ENCODE measurements at places on chromosomes 7 and 10. TPM values are rescaled to one million over a fixed set of nuclear protein-coding genes. Genes with fewer than 3 reads are reported as not detected.

DNA sequence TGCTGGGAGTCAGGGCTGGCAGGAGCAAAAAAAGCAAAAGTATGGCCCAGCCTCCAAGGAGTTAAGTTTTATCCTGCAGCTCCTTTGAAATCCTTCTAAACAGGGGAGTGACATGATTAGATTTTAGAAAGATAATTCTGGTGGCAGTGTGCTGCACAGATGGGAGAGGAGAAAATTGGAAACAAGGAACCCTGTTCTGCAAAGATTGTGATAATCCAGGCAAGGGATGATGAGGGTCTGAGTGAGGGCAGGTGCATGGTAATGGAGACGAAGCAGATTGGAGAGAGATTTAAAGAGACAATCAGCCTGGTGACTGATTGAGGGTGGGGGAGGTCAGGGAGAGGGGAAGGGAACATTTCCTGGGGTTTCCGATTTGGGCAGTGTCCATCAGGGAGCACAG, 444.7 kb upstream of the PODXL start:
- no peak for DNase-seq
- no peak overlapping the region for H3K4me3 ChIP-seq

- no peak for DNase-seq
- H3K4me3 ChIP-seq = no peak overlapping the region
- peaks cover 5% of the 10 kb centered on the region for H3K36me3 ChIP-seq
- no peaks in the 10 kb centered on the region for H3K4me1 ChIP-seq
- no peak overlapping the region for H3K27ac ChIP-seq
Measured at GRCh38 chr7:2258661-2259365, 16.8 kb downstream of the NUDT1 start.

Gene NUDT13
- 1.8 TPM for total RNA-seq

DNA sequence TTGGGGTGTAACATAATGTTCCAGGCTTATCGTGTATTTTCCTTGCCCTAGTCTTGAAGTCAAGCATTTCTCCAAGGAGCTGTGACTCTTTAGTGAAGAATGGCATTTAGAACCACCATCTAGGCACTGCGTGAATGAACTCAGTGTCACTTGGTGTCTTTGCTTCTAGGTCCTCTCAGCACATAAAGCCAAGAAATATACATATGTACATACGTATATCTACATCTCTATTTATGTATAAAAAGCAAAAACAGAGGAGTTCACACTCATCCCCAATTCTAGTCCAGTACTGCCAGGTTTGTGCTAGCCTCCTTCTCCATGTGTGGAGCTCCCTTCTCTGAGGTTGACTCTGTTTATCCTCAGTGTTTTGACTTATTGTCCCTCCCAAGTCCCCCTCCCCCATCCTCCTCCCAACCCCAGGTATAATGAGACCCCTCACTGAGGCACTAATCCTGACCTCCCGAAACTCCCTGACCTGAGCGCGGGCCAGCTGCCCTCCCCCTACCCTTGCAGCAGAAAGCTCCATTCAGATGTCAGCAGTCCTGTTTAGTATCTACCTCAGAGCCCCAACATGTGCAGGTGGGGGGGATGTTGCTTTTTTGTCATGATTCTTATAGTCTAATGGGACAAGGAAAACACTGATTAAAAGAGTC, 61.5 kb downstream of the GDI2 start:
- DNase-seq = no peak
- H3K27ac ChIP-seq = no peak overlapping the region
- peaks cover 47% of the 10 kb centered on the region for H3K36me3 ChIP-seq

GRCh38 chr7:92644406-92645113, 54.4 kb upstream of the FAM133B start:
- peaks cover 47% of the 10 kb centered on the region for H3K4me1 ChIP-seq
- no peaks in the 10 kb centered on the region for H3K27me3 ChIP-seq
- H3K27ac ChIP-seq = no peak overlapping the region
- DNase-seq = no peak

DNA sequence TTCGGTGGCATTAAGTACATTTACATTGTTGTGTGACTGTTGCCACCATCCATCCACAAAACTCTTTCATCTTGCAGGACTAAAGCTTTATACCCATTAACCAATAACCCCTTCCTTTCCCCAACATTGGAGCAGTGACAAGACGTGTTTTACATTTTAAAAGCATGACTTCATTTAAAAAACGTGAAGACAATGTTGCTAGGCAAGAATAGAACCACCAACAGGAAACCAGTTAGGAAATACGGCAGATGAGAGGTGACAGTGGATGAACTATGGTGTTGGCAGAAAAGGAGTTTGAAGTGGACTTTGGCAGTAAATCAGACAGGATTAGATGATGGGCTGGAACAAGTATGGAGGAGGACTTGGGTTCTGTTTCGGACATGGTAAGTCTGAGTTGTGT, 17.0 kb downstream of the TMEM236 start:
- H3K27ac ChIP-seq = no peak overlapping the region
- no peak overlapping the region for H3K4me3 ChIP-seq
- no peaks in the 10 kb centered on the region for H3K27me3 ChIP-seq
- H3K4me1 ChIP-seq = no peaks in the 10 kb centered on the region
- DNase-seq = no peak
- H3K36me3 ChIP-seq = no peaks in the 10 kb centered on the region

GRCh38 chr10:73060738-73061635, 35.7 kb downstream of the P4HA1 start:
- peaks cover 12% of the 10 kb centered on the region for H3K36me3 ChIP-seq
- no peaks in the 10 kb centered on the region for H3K4me1 ChIP-seq
- no peak overlapping the region for H3K27ac ChIP-seq
- no peak overlapping the region for H3K4me3 ChIP-seq

- H3K36me3 ChIP-seq = peaks cover 3% of the 10 kb centered on the region
- H3K4me1 ChIP-seq = peaks cover 2% of the 10 kb centered on the region
- no peaks in the 10 kb centered on the region for H3K27me3 ChIP-seq
- no peak for DNase-seq
- H3K4me3 ChIP-seq = peak overlapping the region; percentile 27
- peak overlapping the region; percentile 63 for H3K27ac ChIP-seq
Measured at GRCh38 chr10:69409176-69409495, 7.6 kb downstream of the TACR2 start.

Gene HOXA9
- 1.5 TPM for total RNA-seq

DNA sequence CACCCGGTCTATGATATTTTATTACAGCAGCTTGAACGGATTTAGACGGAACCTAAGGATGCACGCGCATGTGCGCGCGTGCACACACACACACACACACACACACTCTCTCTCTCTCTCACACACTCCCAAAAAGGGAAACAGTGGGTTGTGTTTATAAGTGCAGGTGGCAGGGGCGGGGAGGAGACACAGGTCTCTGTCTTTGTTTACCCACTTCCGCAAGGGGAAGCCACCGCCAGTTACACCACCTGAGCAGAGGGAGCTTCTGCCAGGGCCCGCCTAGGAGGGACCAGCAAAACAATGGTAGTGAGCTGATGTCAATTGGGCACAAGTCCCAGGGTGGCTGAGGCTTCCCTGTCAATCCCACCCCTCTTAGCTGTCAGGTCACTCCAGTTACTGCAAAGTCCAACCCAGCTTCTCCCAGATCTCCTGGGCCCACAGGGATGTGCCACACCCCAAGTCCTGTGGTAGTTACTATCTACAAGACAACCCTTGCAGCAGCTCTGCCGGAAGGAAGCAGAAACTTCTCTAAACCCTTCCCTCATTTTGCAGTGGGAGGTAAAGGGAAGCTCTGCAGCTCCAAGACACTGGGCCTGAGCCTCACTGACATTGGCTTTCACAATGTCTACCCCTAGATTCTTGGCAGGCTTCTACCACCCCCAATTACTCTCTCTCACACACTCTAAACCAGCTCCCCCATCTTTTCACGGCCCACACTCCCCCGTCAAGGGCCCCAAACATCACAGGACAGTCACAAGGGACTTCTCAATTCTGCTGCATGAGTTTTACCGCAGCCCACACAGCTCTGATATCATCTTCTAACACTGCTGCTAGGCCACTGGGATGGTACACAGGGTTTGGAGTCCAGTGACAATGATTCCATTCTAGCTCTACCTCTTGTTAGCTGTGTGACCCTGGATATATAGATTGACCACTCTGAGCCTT, 17.6 kb downstream of the ANXA11 start:
- peak overlapping the region; percentile 98 for H3K27ac ChIP-seq
- no peaks in the 10 kb centered on the region for H3K27me3 ChIP-seq
- peak overlapping the region; percentile 34 for H3K4me3 ChIP-seq
- peaks cover 52% of the 10 kb centered on the region for H3K4me1 ChIP-seq
- H3K36me3 ChIP-seq = peaks cover 12% of the 10 kb centered on the region

Gene HOXA10
- 1.1 TPM for total RNA-seq

DNA sequence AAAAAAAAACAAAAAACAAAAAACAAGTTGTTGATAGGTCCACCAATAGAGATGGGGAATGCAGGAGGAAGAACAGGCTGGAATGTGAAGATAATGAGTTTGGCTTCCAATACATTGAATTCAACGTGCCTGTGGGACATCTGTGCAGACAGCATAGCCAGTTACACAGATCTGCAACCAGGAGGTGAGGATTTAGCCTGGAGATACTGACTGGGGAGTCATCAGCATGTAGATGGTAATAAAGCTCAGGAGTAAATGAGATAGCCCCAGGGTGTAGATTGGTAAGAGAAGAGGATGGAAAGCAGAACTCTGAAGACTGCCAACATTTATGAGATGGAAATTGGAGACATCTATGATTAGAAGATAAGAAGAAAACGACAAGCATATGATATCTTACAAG, 4.7 kb upstream of the TRIM8 start:
- no peaks in the 10 kb centered on the region for H3K27me3 ChIP-seq
- no peak overlapping the region for H3K27ac ChIP-seq
- H3K4me1 ChIP-seq = peaks cover 26% of the 10 kb centered on the region
- H3K36me3 ChIP-seq = no peaks in the 10 kb centered on the region
- no peak for DNase-seq

DNA sequence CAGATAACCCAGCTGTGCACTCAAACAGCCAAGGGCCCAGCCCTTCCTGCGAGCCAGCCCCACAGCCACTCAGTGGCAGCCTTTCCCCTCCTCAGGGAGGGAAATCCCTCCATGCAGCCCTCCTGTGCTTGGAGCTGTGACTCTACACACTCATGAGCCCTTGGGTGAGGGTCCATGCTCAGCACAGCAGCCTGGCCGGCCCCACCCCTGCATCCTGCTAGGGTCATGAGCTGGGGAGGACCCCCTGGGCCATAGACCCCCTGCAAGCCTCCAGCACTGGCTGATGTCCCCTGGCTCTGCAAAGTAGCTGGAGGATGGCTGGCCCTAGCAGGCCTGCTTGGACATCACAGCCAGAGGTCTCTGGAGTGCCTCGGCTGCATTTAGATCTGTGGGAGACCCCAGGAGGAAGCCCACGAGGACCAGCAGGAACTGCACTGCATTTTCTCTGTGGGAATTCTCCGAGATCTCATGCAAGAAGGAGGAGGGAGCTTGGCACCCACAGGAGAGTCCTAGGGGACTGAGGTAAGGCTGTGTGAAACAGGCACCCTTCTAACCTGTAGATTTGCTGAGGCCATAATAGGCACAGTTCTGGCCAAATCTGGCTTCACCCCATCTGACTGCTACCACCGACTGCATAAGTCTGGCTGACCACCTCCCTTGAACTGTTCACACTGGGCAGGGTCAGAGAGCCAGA, 17.4 kb downstream of the TMEM273 start:
- H3K36me3 ChIP-seq = no peaks in the 10 kb centered on the region
- DNase-seq = no peak
- H3K4me3 ChIP-seq = no peak overlapping the region
- H3K27me3 ChIP-seq = no peaks in the 10 kb centered on the region

All from thymus (tissue), 14 donors.